ENCODE measurements at places on chromosomes 6 and 20. TPM values are rescaled to one million over a fixed set of nuclear protein-coding genes. Genes with fewer than 3 reads are reported as not detected.

RAB44 gene
- 0.29 TPM for total RNA-seq

OR12D3 gene
- not detected for total RNA-seq

CSTF1 gene
- total RNA-seq: 21.7 TPM

HLA-DMA gene
- total RNA-seq: 109 TPM

NMBR gene
- not detected for total RNA-seq

GPX5 gene
- total RNA-seq: not detected

RSPH9 gene
- total RNA-seq: 0.23 TPM

PARD6B gene
- total RNA-seq: 1.2 TPM

CASS4 gene
- 2.4 TPM for total RNA-seq

FAM162B gene
- total RNA-seq: 6.2 TPM

ENPP4 gene
- total RNA-seq: 27.0 TPM

TFAP2C gene
- total RNA-seq: 0.39 TPM

TCF15 gene
- total RNA-seq: 0.58 TPM

CALHM5 gene
- 11.5 TPM for total RNA-seq

CAP2 gene
- 21.2 TPM for total RNA-seq

TTK gene
- total RNA-seq: 0.84 TPM

PDE10A gene
- 8.7 TPM for total RNA-seq

TSHZ2 gene
- total RNA-seq: 95.4 TPM

CPXM1 gene
- total RNA-seq: 3.7 TPM

WASF1 gene
- 10.3 TPM for total RNA-seq

ACAT2 gene
- 21.4 TPM for total RNA-seq

PI3 gene
- total RNA-seq: 0.96 TPM

PHACTR3 gene
- 0.16 TPM for total RNA-seq

NKX2-4 gene
- total RNA-seq: not detected

AIG1 gene
- 37.2 TPM for total RNA-seq

C20orf202 gene
- not detected for total RNA-seq

SNX5 gene
- total RNA-seq: 51.2 TPM

ADGRF4 gene
- total RNA-seq: not detected

RSPO3 gene
- 12.5 TPM for total RNA-seq

NFATC2 gene
- total RNA-seq: 11.7 TPM

CD24 gene
- total RNA-seq: 0.94 TPM

SIRT5 gene
- 9.8 TPM for total RNA-seq

SLC22A1 gene
- 2.8 TPM for total RNA-seq

CRISP2 gene
- total RNA-seq: not detected

FAXC gene
- total RNA-seq: 3.8 TPM

SLC12A5 gene
- total RNA-seq: 0.94 TPM

UFL1 gene
- 25.3 TPM for total RNA-seq

SIGLEC1 gene
- 55.8 TPM for total RNA-seq

MOG gene
- not detected for total RNA-seq

UBE2C gene
- 1.0 TPM for total RNA-seq

SLC26A8 gene
- total RNA-seq: 0.33 TPM

TEAD3 gene
- 78.0 TPM for total RNA-seq

Measured in aorta (tissue), 5 donors.